ENCODE measurements at places on chromosomes 7 and 10.

GRCh38 chr10:84525120-84525806 is 196.9 kb downstream of the CCSER2 start:
- no peak for DNase-seq

GRCh38 chr7:11831736-11832495 is at the start of gene THSD7A:
Gene THSD7A, minus strand, starts transcription at chr7:11832198. Its CDS starts 252 bp downstream, at chr7:11831946.
- no peak for DNase-seq

DNA sequence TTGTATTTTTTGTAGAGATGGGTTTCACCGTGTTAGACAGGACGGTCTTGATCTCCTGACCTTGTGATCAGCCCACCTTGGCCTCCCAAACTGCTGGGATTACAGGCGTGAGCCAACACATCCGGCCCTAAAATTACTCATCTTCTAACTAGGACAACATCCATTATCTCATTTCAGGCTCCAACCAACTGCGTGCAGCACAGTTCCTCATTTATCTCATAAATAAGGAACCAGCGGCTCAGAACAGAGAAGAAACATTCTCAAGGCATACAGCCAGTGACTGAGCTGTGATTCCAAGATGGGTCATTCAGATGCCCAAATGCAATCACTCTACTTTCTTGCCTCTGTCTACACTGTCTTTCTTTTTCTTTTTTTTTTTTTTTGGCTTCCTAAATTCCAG is 356.1 kb downstream of the ELMO1 start:
- DNase-seq = peak; percentile 83

DNA sequence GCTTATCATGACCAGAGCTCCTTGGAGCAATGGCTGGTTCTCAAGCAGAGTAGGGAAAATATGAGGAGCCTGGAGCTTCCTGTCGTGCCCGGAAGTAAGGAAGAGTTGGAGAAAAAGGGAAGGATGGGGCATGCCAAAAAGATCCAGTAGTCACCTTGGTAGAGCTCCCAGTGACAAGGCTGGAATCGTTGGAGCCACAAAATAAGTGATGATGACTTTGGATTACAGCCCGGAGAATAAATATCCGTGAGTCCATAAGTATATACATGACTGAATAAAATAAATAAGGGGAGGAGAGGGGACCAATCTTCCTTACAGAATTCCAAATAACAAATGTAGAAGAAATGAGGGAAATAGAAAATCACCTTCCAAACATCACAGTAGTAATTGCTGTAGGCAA is 29.3 kb downstream of the LMTK2 start:
- no peak for DNase-seq

DNA sequence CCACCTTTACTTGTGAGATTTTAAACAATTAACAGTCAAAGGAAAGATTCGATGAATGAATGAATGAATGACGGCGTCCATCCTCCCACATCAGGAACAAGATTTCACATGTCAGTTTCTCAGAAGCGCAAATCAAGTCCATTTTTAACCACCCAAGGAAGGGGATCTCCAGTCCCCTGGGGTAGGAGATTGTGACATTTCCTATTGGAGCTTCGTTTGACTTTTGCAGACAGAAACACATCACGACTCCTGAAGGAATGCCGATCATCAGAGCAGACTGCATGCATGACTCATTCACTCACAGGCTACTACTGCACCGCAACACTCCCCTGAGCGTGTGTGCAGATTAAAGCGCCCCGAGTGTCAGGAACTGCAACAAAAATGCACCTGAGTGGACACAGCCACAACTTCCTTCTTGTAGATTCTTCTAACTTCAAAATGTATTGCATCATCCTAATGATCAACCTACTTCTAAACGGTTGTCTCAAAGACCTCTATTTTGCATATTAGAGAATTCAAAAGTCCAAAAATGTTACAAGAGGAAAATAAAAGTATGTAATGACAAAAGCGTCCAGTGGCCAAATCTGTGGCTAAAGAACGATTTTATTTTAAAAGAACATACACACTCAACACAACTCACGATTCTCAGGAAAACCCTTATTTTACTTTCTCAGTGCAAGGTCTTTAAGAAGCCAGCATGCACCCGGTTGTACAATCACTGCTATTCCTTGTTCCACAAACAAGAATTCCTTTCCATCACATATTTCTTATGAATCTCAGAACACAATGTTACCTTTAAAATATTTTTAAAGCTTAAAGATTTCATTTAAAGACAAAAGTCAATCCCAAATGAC is 172.6 kb downstream of the FAM107B start:
- peak; percentile 91 for DNase-seq

DNA sequence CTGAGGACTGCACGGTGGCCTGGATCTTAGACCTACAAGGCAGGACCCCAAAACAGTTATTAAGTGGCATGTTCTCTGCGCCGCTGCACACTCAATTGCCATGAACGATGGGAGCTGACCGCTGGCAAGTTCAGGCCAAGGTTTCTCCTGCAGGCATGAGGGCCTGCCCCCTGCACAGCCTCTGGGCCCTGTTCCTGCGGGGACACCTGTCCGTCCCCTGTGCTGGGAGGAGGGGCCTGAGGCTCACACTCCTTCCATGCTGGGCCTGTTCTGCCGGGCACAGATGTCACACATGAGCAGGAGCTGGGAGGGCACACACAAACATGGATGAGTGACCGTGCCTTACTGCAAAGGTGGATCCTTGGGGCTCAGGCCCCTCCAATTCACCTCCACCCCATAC is 90.0 kb downstream of the PTPRN2 start:
- DNase-seq = no peak

Data from Kasumi-1 (cell line).